ENCODE measurements at places on chromosomes 12 and 14.

DNA sequence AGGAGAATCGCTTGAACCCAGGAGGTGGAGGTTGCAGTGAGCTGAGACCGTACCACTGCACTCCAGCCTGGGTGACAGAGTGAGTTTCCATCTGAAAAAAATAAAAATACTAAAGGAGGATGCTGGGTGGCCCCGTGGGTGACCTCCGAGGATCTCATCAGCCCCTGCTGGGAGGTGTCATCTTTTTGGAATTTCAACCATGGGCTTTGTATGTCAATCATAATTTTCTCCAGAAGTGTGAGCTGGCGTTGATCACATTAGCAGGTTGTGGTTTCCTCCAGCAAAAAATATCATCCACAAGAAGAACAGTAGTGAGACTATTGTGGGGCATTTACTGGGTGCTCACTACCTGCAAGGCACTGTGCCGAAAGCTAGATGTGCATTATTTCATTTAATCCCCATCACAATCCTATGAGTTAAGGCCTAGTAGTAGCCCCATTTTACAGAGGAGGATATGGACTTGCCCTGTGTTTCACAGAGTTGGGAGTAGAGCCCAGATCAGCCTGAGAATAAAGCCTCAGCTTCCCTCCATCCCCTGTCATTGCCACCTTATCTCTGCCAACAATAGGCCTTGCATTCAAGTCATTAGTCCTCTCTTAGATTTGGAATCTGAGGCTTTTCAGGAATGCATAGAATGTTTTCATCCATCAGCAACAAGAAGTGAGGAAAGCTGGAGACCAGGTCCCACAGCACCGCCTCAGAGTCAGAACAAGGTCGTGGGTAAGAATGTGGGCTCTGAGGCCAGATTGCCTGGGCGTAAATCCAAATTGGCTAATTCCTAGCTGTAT, 39.8 kb downstream of the SVOP start:
- DNase-seq, result no peak

DNA sequence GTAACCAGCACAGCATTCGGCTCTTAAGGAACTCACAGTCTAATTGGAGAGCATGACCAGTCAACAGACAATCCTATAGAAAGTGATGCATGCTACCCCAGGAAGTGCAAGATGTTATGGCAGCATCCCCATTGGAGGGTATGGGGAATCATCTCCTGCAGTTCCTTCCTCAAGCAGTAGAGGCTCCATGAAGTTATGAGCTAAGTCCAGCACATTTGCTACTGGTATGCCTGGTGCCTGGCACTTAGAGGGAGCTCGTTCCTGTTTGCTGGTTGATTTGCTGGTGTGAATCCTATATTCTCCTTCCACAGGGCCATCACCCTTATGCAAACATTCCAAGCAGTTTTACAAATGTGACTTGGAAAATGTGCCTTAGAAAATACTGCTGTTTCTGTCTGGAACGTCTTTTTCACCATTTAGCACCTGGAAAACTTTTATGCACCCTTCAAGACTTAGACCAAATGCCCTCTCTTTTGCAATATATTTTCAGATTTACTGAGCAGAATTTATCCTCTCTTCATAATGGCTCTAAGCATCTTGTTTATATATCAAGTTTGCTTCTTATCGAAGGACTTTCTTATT, 136.1 kb upstream of the WSCD2 start:
- DNase-seq, result peak; percentile 39

- DNase-seq, result no peak
Observed at GRCh38 chr14:33754261-33754660, 196.6 kb downstream of the EGLN3 start.

DNA sequence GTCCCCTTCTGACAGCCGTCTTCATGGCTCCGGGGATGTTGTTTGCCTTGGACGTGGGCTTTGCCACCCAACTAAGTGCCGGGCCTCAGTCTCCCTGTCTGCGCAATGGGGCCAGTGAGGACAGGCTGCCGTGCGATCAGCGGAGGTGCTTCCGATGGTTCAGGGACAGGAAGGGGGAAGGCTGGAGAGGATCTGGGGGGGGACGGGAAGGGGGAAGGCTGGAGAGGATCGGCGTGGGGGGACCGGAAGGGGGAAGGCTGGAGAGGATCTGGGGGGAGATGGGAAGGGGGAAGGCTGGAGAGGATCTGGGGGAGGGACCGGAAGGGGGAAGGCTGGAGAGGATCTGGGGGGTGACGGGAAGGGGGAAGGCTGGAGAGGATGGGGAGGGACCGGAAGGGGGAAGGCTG, 3.4 kb downstream of the MMP17 start:
- no peak for DNase-seq

DNA sequence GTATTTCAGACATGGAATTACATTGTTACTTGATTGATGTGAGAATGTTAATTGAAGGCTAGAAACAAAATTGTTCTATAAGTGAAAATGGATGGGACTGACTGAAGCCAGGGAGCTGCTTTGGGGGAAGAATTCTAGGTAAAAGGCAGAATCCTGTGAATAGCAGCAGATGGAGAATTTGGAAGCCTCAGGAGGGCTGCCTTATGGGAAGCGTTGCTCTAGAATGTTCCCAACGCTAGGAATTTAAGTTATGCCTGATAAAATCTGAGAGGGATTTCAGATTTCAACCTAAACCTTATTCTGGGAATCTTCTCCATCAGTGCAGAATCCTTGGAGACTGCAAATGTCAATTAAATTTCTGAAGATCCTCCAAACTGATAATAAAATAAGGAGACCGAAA, 858.2 kb upstream of the FLRT2 start:
- DNase-seq, result no peak

DNA sequence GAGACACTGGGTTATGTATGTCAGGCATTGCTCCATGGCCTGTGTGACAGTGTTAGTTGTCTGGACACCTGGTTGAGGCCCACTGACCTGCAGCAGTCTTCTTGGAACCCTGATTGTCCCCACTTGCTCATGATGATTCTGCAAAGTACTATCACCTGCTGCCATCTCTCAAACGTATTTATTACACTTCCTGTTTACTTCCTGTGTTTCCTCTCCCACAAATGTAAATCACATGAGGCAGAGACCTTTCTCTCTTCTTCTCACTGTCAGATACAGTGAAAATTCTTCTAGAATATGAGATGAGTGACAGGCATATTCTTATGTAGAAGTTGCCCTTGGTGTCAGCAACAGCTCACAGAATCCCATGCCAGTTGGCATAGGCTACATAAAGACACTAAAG, 186.9 kb upstream of the CNTN1 start:
- DNase-seq, result no peak

- no peak for DNase-seq
Observed at GRCh38 chr12:68422956-68423574, 90.9 kb upstream of the MDM1 start.

- no peak for DNase-seq
Observed at GRCh38 chr14:50816395-50817047, 14.4 kb downstream of the NIN start.

GRCh38 chr12:46361667-46362034, 10.9 kb downstream of the SLC38A2 start:
- DNase-seq, result no peak

DNA sequence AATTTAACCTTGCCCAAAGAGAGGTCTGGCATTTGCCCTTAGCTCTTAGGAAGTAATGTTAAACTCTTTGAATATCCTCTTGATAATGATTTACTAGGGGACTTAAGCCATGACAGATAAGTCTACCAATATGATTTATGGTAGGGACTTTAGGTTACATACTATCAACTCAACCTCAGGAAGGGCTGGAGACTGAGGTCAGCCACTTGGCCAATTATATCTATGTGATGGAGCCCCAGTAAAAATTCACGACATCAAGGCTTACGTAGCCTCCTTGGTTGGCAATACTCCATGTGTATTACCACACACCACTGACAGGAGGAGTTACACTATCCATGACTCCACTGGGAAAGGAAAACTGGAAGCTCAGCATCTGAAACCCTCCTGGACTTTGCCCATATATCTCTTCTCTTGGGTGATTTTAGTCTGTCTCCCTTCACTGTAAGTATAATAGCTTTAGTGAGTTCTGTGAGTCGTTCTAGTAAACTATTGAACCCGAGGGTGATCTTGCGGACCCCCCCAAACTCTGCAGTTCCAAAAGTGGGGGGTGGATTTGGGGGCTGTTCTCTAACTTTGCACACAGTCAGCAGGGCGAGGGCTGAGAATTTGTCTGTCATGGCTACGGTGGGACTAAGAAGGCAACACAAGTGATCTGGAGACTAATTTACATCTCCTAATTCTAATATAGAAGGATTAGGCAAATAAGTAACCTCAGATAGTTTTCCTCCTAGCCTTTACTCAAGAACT, 62.3 kb downstream of the R3HDM2 start:
- no peak for DNase-seq

GRCh38 chr12:75184516-75184915, 25.1 kb downstream of the KCNC2 start:
- DNase-seq, result peak; percentile 75

GRCh38 chr14:72457641-72458040, 436.3 kb downstream of the DPF3 start:
- no peak for DNase-seq

GRCh38 chr12:1791104-1791841, 29.1 kb upstream of the LRTM2 start:
- DNase-seq, result no peak

DNA sequence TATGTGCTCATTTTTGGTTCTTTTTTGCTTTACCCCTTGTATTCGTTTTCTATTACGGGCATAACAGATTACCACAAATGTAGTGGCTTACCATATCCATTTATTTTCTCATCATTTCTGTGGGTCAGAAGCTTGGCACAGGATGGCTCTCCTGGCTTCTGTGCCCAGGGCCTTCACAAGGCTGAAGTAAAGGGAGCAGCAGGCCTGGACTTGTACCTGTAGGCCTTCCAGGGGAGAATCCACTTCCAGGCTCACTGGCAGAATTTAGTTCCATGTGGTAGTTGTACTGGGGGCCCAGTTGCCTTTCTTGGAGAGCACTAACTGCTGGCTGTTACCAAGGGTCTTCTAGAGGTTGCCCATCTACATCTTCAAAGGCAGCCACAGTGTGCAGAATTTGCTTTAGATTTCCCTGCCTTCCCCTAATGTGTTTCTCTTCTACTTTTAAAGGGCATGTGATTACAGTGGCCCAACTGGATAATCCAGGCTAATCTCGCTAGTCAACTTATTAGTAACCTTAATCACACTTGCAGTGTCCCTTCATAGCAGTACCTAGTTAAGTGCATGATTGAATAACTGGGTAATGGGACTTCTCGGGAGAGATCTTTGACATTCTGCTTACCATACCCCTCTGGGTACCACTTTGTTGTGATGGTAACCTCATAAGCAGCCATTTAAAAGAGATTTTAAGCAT, 67.0 kb downstream of the CRADD start:
- no peak for DNase-seq

DNA sequence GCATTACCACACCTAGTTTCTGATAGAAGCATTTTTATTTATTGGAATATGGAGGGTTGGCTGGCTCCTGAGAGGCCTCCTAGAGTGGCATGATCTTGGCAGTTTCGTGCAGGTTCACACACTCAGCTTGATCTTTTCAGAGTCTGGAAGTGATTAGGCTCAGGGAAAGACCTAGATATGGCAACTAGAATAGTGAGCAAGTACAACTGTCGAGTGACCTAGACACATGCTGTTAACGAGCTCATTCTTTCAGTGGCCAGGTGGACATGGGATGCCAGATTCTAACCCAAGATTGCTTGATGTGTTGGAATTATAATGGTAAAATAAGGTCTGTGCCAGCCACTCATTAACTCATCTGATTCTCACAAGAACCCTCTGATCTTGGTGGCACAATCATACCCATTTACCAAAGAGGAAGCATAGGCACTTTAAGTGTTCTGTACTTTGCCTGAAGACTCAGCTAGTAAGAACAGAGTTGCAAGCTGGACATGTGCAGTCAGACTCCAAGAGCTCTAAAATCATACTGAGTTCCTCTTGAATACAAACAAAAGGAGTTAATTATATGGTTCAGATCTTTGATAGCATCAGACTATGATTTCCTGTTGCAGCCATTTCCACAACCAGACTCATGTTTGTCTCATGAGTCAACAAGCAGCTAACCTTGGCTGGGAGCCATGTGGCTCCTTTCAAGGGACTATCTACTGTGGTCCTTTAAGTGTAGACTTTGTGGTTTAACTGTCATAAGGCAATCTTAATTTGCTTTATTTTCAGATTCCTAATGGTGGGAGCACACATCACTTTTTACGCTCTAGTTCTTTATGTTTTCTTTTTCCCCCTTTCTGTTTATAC, 144.2 kb downstream of the PLEKHA5 start:
- DNase-seq, result no peak

DNA sequence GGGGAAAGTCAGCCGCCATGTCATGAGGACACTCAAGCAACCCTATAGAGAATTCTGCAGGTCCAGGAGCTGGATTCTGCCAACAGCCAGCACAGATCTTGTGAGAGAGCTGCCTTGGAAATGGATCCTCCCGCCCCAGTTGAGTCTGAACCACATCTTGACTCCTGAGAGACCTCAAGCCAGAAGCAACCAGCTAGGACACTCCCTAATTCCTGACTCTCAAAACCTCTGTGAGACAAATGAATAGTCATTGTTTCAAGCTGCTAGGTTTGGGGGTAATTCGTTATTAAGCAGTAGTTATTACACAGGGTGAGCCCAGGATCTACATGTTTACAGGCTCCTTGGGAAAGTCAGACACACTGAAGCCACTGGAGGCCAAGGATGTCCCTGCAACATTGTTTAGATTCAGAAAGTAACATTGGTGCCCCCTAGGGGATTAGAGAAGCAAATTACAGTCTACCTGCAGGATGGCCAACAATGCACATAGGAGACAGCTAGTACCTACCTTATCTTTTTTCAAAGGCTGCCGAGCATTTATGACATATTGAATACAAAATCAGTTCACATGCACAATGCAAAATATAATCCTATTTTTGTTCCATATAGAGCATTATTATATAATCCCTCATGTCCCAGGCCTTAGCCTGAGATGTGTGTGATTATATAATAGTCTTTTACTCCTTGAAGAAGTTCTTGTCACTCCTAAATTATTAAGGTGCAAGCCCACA, 57.9 kb upstream of the FICD start:
- peak; percentile 53 for DNase-seq
